Activated T-cell treated with anti-CD3 and anti-CD28 coated beads, Interleukin-2, amount 50 U/mL, for 72 hours (primary cell): ENCODE measurements at places on chromosomes 7 and 10. TPM values are rescaled to one million over a fixed set of nuclear protein-coding genes. Genes with fewer than 3 reads are reported as not detected.

The CCL24 gene
- total RNA-seq = 0.46 TPM

The ACTL6B gene
- not detected for total RNA-seq

The SLC26A3 gene
- not detected for total RNA-seq

The RFC2 gene
- total RNA-seq = 95.3 TPM

The ZNF425 gene
- total RNA-seq = 2.8 TPM

The BZW2 gene
- total RNA-seq = 59.5 TPM

The LRRC17 gene
- not detected for total RNA-seq

The FRMPD2 gene
- total RNA-seq = not detected

The ADRA2A gene
- 0.07 TPM for total RNA-seq

- no peak for DNase-seq
Measured at GRCh38 chr7:132171130-132171576, 405.1 kb downstream of the PLXNA4 start.

- DNase-seq = peak; percentile 37
Measured at GRCh38 chr10:98404571-98405359, 10.2 kb downstream of the PYROXD2 start.

DNA sequence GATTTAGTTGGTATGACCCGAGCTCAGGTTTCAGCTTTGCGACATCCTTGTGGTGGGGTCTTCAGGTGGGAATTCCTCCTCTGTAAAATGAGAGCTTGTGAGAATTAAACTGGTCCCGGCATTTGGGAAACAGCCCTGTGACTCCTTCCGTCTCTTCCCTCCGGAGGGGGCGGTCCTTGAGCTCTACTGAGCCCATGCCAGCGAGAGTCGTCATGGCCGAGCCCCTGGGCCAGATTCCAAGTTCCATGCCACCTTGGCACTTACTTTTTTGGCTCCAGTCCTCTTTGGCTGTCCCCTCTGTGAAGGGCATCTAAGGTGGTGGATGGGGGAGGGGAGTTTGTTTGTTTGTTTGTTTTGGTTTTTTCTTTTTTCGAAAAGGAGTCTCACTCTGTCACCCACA, 47.6 kb downstream of the GTF2IRD1 start:
- DNase-seq = no peak

- DNase-seq = no peak
Measured at GRCh38 chr7:116139007-116139406, 71.3 kb upstream of the TES start.

- no peak for DNase-seq
Measured at GRCh38 chr7:43491123-43491522, 91.8 kb upstream of the STK17A start.

- DNase-seq = no peak
Measured at GRCh38 chr10:84581976-84582375, 253.6 kb downstream of the CCSER2 start.

GRCh38 chr7:82442492-82443035, 1.0 kb downstream of the CACNA2D1 start:
- DNase-seq = no peak

GRCh38 chr7:70624500-70625103, 507.3 kb upstream of the GALNT17 start:
- DNase-seq = no peak

DNA sequence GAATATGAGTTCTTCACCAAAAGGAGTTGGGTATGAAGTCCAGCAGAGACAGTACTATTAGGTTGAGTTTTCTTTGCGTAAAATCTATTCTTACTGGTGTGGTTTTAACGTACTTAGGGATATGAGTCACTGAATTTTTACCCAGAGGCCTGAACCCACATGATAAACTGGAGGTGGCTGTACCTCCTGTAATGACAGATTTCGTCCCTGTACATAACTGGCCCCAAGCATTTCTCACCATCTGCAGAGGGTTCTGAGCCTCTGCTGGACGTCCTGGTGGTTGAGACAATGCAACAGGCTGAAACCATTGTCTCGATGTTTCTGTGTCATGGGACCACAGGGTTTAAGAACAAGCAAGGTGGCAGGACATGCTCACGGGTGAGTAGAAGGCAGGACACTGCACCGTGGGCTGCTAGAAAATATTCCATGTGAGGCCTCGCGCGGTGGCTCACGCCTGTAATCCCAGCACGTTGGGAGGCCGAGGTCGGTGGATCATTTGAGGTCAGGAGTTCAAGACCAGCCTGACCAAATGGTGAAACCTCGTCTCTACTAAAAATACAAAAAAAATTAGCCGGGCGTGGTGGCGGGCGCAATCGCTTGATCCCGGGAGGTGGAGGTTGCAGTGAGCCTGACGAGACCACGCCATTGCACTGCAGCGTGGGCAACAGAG, 233.9 kb downstream of the DNAJB6 start:
- DNase-seq = peak; percentile 25

DNA sequence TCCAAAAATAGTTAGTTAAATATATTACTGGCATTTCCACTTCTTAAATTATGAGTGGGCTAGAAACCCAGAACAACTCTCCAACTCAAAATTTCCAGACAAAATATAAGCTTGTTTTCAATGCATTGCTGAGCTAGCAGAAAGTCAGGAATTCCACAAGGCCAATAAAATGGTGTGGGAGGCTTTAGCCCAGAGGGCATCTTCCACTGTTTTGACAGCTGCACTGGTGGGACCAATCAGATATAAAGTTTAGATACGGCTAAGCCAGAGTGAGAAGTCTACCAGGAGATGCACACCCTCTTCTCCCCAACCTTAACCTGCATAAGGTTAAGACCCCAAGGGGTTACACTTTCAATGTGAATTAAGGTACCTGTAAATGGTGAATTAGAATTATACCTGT, 76.6 kb downstream of the AMPH start:
- no peak for DNase-seq

- no peak for DNase-seq
Measured at GRCh38 chr7:85851571-85852193, 664.8 kb upstream of the SEMA3D start.

- DNase-seq = no peak
Measured at GRCh38 chr7:50711271-50712175, 71.2 kb downstream of the GRB10 start.

DNA sequence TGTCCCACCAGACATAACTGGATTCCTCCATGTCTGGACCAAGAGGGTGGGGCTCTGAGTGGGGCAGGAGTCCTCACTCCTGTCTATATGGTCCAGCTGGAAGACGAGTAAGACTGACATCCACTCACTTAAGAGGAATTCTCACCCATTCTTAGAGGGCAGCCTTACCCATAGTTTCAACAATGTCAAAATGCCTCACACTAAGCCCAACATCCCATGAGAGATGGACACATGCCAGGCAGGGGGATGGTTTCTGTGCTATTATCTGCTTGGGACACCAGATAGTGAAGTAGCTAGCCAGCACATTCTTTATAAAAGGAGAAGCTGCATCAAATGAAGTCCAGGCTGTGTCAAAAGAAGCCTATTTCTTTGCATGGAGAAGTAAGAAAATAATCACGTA, 4.7 kb upstream of the LANCL2 start:
- DNase-seq = no peak

DNA sequence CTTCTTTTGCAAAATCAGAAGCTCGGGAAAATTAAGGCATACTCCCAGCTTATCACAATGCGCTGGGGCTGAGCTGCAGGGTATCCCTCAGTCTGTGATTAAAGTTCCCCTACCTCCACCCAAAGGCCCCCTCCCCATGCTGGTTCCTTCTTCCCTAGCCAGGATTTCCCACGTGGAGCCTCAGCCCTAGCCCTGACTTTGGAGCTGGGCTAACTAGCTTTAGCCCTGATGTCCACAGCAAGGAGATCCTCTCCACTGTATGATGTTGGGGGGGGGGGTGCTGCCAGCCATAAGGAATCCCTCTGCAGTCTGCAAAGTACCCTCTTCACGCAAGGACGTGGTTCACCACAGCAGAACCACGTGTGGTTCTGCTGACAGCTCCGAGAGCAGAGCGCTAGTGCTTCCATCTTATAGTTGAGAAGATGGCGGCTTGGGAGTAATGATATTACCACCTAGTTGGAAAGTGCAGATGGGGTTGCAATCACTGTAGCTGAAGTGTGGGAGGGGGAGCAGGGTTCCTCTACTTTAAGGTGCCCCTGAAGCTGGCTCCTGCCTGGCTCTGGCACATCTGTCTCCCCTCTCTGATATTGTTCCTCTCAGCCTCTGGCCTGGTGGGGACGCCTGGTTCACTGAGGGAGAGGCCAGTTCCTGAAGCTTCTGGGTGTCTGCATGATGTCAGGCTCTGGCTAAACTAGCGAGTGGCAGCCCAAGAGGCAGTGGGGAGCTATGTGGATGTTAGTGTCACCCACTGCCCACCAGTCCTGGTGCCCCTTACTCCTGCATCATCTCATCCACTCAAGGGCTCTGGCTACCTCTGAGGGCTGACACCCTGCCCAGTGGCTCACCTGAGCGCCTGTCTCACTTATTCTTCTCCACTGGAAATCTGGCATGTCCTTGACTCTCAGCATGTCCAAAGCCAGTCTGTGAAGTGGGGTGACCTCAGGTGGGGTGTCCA, 270.7 kb downstream of the RPS24 start:
- DNase-seq = no peak

DNA sequence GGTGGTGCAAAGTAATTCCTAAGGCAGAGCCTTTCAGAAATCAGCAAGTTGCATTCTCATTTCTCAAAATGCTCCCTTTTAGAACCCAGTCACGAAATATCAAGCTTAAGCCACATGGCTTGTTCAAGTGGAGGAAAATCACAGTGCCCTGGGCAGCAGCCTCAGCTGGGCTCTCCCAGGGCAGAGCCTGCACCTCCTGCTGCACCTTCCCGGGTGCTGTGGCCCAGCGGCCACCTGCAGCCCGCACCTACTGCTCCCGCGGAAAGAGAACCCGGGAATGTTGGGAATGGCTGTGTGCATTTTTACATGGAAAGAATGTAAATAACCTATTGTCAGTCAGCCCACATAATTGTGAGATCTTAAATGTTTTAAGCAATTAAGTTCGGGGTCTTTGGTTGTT, 396.5 kb upstream of the VSTM2A start:
- DNase-seq = no peak

GRCh38 chr10:18350340-18350739, 210.1 kb downstream of the CACNB2 start:
- no peak for DNase-seq

DNA sequence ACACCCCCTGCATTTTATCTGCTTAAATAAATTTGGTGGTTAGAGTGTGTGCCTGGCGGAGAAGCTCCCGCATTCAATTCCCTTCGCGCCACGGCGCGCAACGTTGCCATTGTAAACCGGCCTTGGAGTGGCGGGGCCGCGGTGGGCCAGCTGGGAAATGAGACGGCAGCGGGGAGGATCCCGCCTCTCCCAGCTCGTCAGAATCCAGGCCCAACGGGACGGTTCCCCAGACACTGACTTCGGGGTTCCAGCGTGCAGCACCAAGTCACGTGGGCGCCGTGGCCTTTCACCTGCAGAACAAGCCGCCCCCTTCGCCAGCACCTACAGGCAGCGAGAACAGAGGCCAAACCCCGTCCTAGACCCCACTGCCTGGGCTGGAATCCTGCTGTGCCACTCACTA, 103.4 kb downstream of the GRID1 start:
- DNase-seq = no peak

DNA sequence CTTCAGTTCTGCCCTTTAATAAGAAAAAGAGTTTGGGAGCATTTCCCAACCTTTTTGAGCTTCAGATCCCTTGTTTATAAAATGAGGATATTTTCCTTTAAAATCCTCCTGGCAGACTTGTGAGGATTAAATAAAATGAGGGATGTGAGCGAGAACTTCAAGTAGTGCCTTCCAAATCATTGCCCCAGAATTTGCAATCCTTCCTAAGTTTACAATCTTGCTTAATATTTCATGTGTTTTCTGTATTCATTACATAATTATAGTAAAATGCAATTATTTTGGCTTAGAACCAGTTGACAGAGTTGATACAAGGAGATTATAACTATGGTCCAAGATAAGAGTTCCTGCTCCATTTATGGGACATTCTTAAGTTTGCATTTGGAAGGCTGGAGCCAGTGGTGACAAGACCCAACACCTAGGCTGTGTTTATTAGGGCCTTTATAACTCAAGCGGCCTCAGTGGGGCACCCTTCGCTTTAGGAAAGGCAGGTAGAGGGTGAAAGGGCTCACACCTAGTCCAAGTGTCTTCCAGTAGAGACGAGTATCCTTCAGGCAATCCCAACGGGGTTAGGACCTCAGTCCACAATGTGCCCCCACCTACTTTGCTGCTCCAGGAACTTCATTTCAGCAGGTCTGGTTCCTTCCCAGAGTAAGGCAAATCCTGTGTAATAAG, 317.5 kb downstream of the WDR11 start:
- no peak for DNase-seq

DNA sequence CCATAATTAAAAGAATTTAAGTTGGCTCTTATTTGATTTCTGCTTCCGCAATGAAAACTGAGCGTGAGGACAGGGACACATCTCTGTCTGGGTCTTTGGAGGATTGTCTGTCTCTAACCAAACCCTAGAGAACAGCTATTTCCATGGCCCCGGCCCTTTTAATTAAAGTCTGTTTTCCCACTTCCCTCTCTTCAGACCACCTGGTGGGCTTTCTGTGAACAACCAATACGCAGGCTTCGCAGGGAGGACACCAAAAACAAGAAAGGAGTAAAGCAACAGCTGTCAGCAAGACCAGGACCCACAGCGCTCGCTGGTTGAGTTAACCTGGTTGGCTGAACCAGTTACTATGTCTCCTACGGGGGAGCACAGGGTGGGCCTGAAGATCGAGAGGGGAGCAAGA, 217.1 kb upstream of the FRMD4A start:
- DNase-seq = no peak
